GM04503 (cell line): ENCODE measurements at places on chromosomes 7 and 10.
A peak's percentile ranks its signal among the peaks of the same experiment; 100 is the strongest.

DNA sequence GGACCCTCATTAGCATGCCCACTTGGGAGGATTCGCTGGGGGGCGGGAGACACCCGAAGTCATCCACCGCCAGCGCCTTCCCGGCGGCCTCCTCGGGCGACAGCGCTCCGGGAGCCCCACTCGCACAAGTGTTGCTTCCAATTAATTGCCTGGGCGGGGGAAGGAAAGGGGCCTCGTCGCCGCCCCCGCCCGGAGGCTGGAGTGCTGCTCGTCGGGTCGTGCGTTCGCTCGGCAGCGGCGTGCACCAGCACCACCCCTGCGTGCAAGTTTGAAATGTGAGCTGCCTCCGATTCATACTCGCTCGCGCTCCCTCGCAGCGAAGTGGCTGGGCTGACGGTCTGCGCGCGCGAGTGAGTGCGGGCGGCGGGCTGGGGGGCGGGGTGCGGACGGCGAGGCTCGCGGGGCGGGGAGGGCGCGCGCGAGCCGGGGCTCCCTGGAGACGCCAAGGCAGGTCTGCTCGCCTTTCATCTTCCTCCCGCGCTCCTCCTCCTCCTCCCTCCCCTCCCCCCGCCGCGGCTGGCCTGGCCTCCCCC is 104.6 kb upstream of the PPIF start:
- peak; percentile 30 for DNase-seq

- no peak for DNase-seq
Observed at GRCh38 chr10:95485056-95485844, 75.9 kb downstream of the SORBS1 start.

DNA sequence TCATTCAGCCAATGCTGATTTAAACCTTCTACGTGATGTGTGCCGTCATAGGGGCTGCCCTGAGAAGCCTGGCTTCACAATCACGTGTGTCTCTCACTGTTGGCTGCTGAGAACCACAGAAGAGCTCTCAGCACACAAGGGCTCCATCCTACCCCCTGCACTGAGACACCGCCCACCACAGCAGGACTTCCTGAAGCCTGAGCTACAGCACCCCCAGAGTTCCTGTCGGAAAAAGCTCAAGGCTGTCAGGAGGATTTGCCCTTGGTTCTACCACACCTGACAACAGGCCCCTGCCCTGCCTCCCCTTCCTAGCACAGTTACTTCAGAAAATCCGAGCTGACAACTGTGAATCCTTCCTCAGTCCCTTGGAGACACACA is 191.9 kb downstream of the MAD1L1 start:
- no peak for DNase-seq

GRCh38 chr10:132485391-132485790 is 52.2 kb upstream of the INPP5A start:
- no peak for DNase-seq

GRCh38 chr10:20105931-20106330 is 289.7 kb downstream of the PLXDC2 start:
- no peak for DNase-seq

- no peak for DNase-seq
Observed at GRCh38 chr10:89535171-89536012, at the start of gene SLC16A12. Gene SLC16A12 (minus strand): TSS chr10:89535594. CDS start chr10:89462578, 73,016 bp downstream.

- no peak for DNase-seq
Observed at GRCh38 chr10:114550756-114551635, 107.1 kb downstream of the ABLIM1 start.

DNA sequence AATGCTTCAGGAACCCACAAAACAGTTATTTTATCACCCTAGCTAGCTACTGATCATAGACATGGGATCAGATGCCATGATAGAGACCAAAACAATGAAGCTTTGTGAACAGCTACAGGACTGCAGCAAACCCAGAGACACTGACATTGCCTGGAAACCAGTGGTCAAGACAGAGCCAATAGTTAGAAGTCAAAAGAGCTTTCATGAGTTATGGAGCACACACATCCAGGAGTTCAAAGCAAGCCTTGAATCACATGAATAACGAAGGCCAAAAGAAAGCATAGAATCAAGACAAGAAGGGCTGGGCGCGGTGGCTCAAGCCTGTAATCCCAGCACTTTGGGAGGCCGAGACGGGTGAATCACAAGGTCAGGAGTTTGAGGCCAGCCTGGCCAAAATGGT is 34.5 kb upstream of the GSAP start:
- no peak for DNase-seq

DNA sequence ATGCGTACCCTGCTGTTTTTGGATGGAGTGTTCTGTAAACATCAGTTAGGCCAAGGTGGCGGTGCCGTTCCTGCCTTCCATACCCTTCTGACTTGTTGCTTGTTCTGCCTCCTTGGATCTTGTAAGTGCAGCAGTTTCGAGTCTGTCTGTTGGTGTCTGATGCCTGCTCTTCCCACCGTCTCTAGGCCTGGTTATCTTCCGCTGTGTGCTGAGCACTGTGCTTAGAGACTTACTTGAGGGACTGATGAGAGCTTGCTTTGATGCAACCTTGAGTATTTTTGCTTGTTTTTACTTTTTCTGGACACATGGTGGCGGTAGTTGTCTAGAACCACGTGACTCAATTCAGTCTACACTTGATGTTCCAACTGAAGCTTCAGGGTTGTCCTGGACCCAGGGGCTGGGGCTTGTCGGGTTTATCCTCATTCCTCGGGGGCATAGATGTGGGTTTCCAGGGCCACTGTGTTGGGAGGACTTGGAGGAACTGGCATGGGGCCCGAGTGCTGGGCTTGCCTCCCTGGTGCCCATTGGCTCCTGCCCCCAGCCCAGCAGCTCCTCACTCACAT is 14.4 kb upstream of the SPRN start:
- no peak for DNase-seq

DNA sequence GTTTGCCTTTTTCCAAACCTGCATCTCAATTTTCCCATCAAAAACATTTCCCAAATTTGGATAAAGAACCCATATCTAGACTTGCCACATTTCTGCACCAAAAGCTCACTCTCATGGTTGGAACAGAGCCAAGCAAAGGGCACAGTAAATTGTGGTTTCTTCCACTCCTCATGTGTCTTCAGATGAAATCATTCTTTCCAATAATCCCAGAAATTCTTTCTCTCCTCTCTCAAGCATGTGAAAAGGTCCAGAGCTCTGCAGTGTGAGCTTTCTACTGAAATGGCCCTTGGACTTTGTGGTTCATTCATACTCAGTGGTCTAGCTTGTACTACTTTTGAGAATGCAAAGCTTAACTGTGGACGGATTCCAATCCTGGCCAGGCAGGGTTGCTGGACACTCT is 19.8 kb downstream of the PRSS2 start:
- no peak for DNase-seq

DNA sequence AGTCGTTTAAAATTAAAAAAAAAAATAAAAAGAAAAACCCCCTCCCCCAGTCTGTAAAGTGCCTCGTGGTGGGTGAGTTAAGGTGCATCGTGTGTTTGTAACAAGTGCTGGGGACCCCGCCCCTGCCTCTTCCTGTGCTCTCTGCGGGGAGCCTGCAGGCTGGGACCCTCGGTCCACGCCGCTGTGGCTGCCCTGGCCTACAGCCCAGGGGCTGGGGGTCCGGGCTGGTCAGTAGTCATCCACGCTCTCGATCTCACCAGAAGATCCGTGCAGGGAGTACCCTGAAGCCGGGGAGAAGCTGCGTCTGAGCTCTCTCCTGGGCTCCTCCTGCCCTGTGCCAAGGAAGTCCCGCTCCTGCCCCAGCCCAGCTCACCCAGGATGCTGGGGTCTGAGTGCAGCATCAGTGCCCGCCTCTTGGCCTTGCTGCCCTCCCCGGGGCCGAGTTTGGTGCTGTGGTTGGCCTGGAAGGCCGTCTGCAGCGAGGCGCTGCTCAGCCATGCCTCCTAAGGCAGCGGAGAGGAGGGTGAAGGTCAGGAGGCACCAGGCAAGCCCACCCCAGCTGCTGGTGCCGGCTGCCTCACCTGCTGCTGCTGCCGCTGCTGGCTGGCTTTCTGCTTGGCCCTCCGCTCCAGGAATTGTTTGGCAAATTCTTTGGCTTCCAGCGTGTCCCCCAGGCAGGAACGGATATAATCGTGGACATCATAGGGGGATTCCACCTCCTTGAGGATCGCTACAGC is 8.1 kb downstream of the GNB2 start:
- no peak for DNase-seq

GRCh38 chr10:60883187-60883586 is 60.8 kb downstream of the RHOBTB1 start:
- DNase-seq: no peak

- DNase-seq: peak; percentile 21
Observed at GRCh38 chr10:68871731-68872342, 29.3 kb upstream of the DDX50 start.

GRCh38 chr7:38938001-38938485 is 29.1 kb upstream of the VPS41 start:
- no peak for DNase-seq

GRCh38 chr10:86294346-86295265 is 72.0 kb downstream of the GRID1 start:
- DNase-seq: no peak

- no peak for DNase-seq
Observed at GRCh38 chr7:36549029-36549428, 159.4 kb downstream of the ANLN start.

GRCh38 chr7:1694611-1695511 is 24.8 kb downstream of the ELFN1 start:
- no peak for DNase-seq

DNA sequence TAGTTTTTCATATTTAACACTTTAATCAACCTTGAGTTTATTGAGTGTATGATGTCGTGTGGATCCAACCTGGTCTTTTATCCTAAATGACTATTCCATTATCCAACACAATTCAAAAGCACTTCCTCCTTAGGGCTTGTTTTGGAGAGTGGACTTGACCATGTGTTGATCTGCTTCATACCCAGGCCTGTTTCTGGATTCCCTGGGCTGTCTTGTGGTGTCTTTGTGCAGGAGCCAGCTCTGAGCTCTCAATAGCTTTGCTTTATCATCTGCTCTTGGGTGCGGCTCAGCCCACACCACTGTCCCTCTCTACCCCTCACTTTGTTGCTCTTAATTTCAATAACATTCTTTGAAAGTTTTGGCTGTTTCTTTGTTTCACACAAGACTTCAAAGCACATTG is 70.9 kb upstream of the CHST15 start:
- DNase-seq: no peak

DNA sequence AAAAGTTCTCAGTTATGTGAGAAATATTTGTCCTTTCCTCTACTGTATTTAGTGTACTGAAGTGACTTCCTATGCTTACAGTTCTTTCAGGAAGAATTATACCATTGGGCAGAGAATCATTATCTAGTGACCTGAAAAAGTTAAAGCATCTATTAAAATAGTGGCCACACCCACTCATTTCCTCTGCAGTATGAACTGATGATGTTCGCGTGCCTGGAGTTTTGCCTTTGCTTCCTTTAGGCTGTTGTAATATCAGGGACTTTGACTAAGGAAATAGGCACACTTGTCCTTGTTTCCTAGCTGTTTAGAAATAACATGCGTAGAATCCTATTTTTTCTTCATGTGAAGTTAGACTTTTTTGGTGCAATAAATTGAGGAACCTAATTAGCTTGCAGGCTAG is 100.7 kb downstream of the ZMYND11 start:
- no peak for DNase-seq

- no peak for DNase-seq
Observed at GRCh38 chr10:103660364-103661197, 167.1 kb downstream of the NEURL1 start.

- no peak for DNase-seq
Observed at GRCh38 chr7:126606331-126606730, 646.4 kb downstream of the GRM8 start.

GRCh38 chr10:131994435-131994834 is 12.7 kb upstream of the BNIP3 start:
- DNase-seq: no peak
